ENCODE measurements at places on chromosomes 11 and 22.
A peak's percentile ranks its signal among the peaks of the same experiment; 100 is the strongest.

DNA sequence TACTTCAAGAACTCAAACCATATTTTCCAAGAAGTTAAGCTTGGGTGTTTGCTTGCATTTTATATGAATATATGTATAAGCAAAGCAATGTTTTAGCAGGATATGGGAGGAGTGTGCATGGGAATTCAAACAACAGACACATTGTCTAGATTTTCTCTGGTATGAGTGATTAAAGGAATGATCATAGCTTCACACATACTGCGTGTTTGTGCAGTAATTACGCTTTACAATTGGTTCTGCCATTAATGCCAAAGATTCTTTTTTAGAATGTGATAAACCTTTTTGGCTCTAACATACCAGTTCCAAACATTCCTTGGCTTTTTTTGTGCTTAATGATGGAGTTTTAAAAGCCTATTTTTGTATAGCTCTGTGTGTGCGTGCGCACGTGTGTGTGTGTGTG lies 54.0 kb downstream of the CCDC34 start:
- DNase-seq = no peak

DNA sequence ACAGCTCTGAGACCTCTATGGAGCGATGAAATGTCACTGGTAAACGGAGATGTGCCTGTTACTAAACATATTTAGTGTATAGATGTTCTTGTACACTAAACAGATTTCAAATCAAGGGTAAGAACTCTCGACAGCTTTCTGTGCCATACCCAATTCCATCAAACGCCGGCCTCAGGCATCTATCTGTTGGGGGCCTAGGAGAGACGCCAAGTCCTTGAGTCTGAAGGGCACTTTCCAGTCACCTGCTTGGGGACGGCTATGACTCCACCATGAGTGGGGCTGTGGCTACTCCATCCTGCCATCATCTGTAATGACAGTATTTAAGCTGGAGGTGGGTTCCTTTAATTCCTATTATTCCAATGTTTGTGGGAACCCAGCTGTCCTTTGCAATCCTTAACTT lies 87.8 kb downstream of the SHANK2 start:
- DNase-seq = no peak

DNA sequence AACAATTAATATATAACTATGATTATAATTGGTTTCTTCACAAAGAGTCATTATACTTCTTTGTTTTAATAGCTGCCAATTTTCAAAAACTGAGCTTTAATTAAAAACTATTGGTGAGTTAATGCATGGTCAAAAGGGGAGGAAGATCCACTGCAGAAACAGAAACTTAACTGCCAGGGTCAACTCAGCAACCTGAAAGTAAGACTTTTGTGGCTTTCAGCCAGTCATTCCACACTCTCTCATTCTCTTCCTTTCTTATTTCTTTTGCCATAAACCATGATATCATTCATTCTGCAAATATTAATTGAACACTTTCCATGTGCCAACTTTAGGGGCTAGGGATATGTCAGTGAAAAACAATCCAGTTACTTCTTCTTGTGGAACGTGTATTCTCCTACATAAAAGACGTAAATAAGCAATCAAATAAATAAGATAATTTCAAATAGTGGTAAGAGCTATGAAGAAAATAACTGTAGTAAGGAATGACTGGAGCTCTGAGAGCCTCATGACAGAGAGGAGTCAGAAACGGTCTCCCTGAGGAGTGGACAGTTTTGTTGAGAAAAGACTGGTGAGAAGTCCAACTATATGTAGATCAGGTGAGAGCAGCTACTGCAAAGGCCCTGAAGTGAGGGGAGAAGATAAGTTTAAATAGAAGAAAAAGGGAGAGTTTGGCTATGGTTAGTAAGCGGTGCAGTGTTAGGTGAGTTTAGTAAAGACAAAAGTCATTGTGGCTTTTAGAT lies 130.5 kb downstream of the GRIA4 start:
- DNase-seq = no peak

DNA sequence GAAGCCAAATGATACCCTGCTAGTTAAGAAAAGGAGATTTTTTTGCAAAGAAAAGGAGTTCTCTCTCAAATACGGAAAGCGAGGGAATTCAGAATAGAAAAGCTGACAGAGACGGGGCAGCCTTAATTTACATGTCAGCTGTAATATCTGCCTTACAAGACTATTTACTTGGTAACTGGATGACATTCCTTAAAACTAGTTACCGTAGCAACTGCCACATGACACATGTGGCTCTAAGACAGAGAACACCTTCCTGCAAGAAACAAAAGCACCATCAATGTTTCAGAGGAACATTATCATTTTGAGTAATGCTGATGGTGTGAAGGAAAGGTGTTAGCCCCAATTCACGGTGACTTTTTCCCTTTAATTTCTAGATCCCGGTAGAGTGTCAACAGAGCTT lies 222.1 kb downstream of the LRRC4C start:
- DNase-seq = peak; percentile 4

DNA sequence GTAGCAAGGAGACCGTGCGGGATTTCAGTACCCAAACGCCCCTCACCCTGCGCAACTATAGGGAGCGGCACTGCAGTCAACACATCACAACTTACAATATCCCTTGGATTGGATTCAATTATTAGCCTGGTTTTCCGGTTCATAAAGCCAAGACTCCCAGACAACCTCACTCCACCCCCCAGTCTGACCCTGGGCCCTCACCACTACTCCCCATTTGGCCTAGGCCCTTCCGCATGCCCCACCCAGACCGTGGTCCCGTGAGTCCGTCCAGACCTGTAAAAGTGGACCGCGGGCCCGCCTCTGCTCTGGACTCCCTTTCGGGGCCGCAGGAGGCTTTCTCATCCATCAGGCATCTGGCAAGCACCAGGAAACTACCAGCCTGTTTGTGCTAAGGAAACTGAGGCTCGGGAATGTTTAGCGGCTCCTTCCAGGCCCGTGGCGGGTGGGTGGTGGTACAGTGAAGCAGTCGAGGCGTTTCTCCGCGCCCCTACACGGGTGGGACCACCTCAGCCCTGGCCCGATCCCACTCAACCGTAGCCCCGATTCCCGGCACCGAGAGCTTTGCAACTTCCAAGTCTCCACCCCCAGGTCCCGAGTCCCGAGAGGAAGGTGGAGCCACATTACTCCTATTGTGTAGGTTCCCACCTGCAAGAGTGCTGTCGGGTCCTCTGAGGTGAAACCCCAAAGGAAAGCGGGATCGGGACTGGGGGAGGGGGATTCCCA lies 679 bp upstream of the DPP3 start:
- DNase-seq = peak; percentile 23

- no peak for DNase-seq
Measured at GRCh38 chr11:99316776-99317520, 296.2 kb downstream of the CNTN5 start.
